ENCODE measurements at places on chromosomes 16 and 17.

DNA sequence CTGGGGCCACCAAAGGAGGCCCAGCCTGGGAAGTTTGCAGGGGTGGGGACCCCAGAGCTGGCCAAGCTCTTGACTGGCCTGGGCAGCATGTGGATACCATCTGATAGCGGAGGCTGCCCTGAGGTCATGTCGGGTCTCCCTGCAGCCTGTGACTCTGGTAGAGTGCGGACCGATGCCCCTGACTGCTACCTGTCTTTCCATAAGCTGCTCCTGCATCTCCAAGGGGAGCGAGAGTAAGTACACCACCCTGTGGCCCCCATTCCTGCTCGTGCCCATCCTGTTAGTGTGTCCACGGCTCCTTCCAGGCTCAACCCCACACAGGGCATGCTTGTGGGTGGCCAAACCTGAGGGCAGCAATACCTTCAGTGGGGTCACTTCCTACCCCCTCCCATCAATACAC lies 8.0 kb downstream of the CETP start:
- no peak for DNase-seq

DNA sequence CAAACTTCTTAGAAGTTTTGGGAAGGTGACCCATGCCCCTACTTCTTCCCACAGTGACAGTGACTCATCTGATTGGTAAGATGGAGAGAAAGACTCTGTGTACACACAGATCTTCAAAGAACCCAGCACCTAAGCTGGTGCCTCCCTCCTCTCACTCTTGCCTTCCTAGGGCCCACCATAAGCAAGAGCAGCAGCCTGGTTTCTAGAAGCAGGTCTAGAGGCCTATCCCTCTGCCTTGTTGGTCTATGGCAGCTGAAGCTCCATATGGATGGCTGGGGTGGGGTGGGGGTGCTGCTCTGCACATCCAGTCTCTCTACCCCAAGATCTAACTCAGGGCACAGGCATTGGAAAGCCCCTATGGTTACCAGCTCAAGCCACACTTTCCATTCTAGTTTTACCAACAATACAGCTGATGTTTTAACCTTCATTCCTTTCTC lies 47.5 kb downstream of the STAT3 start:
- DNase-seq, result no peak

- DNase-seq, result no peak
These were observed 5.7 kb downstream of the SLC22A31 start for GRCh38 chr16:89194340-89195311.

GRCh38 chr16:51812945-51813344 lies 661.9 kb upstream of the SALL1 start:
- DNase-seq, result no peak
